ENCODE measurements at places on chromosomes 12 and 14.
A peak's percentile ranks its signal among the peaks of the same experiment; 100 is the strongest.

DNA sequence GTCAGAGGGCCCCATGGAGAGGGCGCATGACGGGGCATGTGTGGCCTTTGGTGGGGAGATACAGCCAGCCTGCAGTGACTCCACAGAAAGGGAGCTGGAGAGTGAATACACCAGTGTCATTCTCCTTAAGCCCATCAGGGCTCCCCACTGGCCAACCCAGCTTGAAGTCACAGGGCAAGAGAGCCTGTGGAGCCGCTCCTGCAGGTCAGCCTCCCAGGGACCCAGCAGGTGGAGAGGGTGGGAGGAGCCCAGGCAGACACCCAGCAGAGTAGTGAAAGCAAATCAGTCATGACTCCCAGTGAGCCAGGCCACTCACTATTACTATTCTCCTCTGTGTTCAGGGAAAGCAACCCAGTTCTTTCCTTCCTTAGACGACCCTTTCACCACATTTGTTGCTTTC, 110.0 kb upstream of the CPM start:
- no peak for DNase-seq

- DNase-seq, result no peak
These were observed 18.1 kb upstream of the C12orf42 start for GRCh38 chr12:103513875-103514274.

DNA sequence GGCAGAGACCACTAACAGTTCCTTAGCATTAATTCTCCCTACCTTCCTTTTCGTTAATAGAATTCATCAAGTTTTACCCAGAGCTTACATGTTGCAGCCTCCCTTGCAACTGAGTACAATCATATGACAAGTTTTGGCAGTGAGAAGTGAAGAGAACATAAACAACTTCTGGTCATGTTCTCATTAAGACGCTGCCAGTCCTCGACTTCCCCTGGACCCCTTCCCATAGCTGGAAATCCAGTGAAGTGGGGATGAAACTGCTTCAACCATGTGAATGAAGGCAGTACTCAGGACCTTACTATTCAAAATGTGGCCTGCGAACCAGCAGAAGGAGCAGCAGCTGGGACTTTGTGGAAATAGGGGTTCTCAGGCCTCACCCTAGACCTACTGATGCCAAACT, 133.9 kb downstream of the SPTSSA start:
- DNase-seq, result no peak

DNA sequence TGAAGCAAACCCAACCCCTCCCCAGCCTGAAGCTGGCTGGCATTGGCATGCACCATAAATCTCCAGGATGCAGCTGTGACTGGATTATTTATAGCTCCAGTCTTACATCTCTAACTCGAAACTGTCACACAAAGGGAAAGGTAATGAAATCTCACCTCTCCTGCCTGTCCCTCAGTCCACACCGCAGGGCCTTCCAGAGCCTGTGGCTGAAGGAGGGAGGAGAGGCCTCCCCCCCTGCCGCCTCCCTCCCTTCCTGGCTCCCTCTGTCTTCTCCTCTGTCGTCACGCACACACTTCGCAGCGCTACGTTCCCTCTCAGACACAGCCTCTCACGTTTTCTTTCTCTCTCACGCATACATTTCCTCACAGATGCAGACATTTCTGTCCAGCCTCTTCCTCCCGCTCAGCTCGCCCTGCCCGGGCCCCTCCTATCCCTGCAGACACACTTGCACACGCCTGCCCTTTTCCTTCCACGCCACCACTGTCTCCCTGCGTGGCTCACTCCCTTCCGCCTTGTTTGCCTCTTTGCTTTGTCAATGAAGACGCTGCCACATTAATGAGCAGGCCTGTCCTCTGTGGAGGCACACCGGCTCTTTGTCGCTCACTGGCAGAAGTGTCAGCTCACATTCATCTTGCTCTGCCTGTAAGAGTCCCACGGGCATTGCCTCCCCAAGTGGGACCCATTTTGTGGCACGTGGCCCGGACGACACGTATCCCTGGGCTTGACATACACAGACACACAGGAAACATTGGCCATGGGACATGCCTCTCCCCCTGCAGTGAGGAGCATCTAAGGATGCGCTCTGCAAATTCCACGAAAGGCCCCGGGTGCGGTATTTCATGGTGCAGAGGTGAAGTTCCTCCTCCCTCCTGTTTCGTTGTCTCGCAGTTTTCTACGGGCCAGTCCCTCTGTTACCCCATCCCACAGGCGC, 27.9 kb downstream of the IRF2BPL start:
- peak; percentile 73 for DNase-seq

All from fibroblast of upper back skin (primary cell).